ENCODE measurements at places on chromosomes 6 and 20.

- no peak for DNase-seq
Observed at GRCh38 chr6:14910692-14911547, 334.9 kb upstream of the JARID2 start.

- DNase-seq: no peak
Observed at GRCh38 chr6:4020822-4021132, 58.2 kb downstream of the FAM217A start.

- no peak for DNase-seq
Observed at GRCh38 chr20:56454754-56455153, 13.7 kb upstream of the RTF2 start.

- no peak for DNase-seq
Observed at GRCh38 chr20:19407736-19408135, 195.3 kb downstream of the SLC24A3 start.

GRCh38 chr6:22332711-22333110 is 35.9 kb upstream of the PRL start:
- DNase-seq: no peak

- DNase-seq: no peak
Observed at GRCh38 chr20:50982363-50982762, 23.7 kb downstream of the MOCS3 start.

- peak; percentile 61 for DNase-seq
Observed at GRCh38 chr20:62203378-62204030, 16.6 kb downstream of the HRH3 start.

- no peak for DNase-seq
Observed at GRCh38 chr6:90374201-90374600, 77.6 kb upstream of the BACH2 start.

DNA sequence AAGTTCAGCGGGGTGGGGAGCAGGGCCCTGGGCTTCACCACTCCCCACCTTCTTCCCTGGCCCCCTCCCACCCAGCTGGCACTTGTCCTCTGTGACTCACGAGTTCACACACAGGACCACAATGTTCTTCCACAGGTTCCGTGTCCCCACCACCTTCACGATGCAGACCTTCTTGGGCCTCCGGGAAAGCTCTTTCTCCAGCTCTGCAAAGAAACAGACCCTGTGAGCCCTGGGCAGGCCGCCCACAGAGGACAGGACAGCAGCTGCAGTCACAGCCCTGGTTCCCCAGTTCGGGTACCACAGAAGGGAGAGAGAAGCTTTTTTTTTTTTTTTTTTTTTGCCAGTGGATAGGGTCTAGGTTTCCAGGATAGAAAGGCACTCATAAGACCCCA is 30.9 kb downstream of the PSMG4 start:
- DNase-seq: no peak

- no peak for DNase-seq
Observed at GRCh38 chr6:56145616-56146015, 101.8 kb downstream of the COL21A1 start.

- no peak for DNase-seq
Observed at GRCh38 chr6:3806169-3806922, 42.8 kb upstream of the FAM50B start.

DNA sequence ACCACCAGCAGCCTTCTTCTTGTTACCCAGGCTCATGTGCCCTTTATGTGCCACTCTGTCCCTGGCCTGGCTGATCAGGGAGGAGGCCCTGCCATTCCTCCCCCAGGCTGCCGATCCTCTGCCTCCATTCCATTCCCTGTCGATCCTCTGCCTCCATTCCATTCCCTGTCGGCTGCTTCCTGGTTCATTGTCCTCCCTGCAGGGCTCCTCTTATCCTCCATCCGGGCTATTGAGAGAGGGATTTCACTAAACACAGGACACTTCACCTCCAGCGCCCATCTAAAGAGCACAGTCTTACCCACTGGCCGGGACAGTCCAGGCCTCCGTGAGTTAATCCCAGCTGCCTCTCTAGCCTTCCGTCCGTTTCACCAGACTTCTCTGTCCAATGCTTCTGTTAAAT is 7.7 kb upstream of the TTLL2 start:
- DNase-seq: no peak

- DNase-seq: no peak
Observed at GRCh38 chr20:35125753-35126152, 21.4 kb downstream of the EDEM2 start.

DNA sequence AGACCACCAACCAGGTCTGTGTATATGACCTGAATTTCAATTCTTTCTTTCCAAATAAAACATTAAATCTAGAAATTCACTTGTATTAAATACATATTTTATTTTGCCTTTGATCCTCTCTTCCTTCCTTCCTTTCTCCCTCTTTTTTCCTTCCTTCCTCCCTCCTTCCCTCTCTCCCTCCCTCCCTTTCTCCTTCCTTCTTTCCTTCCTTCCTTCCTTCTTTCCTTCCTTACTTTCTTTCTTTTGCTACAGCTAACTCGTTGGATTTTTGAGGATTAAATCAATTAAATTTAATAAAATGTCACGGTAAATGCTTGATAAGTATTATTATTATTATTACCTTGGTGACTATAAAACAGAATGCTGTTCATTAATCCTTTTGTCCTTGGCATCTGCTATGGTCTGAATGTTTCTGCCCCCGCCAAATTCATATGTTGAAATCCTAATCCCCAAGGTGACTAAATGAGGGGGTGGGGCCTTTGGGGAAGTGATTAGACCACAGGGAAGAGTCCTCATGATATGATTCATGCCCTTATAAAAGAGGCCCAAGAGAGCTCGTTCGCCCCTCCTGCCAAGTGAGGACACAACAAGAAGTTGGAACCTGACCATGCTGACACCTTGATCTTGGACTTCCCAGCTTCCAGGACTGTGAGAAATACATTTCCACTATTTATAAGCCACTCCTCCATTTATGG is 67.6 kb upstream of the BTBD3 start:
- no peak for DNase-seq

- no peak for DNase-seq
Observed at GRCh38 chr6:21398741-21399325, 194.7 kb upstream of the SOX4 start.

DNA sequence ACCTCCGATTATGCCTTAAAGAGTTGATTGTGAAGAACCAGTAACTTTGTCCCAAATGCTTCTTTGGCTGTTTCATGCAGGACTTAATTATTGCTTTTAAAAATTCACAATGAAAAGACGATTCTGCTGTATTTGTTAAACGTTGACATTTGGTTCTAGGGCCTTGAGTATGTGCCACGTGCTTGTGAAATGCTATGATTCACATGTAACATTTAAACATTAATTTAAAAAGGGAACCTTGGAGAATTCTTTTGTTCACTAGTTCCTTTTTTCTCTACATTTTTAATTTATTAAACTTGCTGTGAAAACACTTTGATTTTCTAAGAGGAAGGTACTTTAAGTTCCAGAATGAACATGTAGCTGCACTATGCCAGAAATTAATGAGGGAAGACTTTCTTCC is 9.5 kb downstream of the GZF1 start:
- no peak for DNase-seq

DNA sequence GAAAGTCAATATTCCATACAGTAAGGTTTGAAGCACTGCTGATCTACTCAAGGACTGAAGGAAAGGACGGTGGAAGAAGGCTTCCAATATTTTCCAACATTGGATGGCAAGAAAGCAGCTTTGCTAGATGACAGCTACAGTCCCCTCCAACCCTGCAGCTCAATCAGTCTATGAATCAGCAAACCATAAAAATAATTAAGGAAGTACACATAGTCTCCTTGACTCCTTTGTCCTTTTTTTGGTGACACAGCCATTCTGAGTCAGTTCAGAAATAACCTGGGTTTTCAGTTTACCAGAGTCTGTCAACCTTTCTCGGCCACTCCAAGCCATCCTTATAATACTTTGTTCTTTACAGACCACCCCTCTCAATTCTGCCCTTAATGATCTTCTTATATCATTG is 232.5 kb downstream of the IBTK start:
- no peak for DNase-seq

GRCh38 chr20:821046-821730 is 12.3 kb upstream of the FAM110A start:
- DNase-seq: no peak
